ENCODE measurements at places on chromosomes 5 and 9.

- H3K27me3 ChIP-seq: peaks cover 6% of the 10 kb centered on the region
- H3K36me3 ChIP-seq: peaks cover 3% of the 10 kb centered on the region
- peak; percentile 19 for DNase-seq
- peaks cover 27% of the 10 kb centered on the region for H3K4me1 ChIP-seq
- no peak overlapping the region for H3K27ac ChIP-seq
Measured at GRCh38 chr5:10489810-10490426, 48.2 kb downstream of the ROPN1L start.

GRCh38 chr5:98657559-98657958 lies 115.9 kb upstream of the RGMB start:
- H3K36me3 ChIP-seq: no peaks in the 10 kb centered on the region
- H3K27me3 ChIP-seq: no peaks in the 10 kb centered on the region
- no peak overlapping the region for H3K4me3 ChIP-seq

DNA sequence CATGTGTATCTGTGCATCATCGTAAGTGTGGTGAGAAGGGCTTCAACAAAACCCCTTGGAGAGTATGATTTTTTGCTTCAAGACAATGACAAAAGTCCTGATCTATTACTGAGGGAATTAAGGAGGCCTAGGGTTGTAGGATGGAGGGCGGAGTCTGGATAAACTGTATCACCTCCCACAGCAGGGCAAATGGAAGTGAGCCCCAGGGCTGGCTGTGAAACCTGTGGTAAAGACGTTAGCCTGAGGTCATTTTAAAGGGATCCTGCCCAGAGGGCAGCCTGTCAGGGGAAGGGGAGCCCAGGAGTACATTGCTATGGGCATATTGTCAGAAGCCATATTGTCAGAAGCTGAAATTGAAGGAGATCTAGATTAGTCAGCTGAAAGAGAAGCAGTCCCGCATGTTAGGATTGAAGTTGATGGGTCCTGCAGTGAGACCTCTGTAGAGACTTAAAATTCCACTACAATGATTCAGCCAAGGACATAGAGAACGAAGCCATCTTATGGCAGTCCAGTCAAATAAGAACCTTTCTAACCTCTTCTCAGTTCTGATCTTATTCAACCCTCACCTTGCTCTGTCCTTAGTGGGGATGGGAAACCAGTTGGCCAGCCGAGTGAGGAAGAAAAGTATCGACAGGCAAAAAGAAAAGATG lies 26.9 kb downstream of the ADGRV1 start:
- no peaks in the 10 kb centered on the region for H3K4me1 ChIP-seq
- H3K36me3 ChIP-seq: no peaks in the 10 kb centered on the region
- no peak for DNase-seq
- H3K27me3 ChIP-seq: peaks cover 32% of the 10 kb centered on the region
- H3K27ac ChIP-seq: no peak overlapping the region

DNA sequence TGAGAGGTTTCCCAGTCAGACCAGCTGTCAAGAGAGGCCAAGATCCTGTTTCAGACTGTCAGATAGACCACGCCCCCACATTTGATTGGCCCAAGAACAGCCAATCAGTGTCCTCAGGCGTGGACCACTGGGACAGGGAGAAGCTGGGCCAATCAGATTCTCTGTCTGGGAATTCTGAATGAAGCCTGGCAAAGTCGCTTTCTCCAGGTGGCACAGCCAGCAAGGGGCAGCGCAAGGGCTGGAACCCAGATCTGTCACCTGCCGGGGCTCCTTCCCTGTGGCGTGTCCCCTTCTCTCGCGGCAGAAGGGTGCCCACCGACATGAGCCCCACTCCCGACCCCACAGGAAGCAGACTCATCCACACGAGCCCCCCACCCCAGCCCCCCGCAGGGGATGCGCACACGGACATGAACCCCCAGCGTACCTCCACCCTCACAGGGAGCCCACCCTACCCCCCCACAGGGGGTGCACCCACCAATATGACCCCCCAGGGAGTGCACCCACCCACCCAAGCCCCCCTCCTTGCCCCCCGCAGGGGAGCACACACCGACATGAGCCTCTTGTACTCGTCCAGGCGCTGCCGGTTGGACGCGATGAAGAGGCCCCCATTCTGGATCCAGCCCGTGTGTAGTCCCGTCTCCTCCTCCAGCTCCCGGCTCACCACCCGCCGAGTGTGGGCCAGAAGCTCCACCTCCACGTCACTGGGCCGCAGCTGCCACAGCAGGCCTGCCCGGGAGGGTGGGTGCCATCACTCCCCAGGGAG lies 6.1 kb downstream of the SARDH start:
- H3K36me3 ChIP-seq: no peaks in the 10 kb centered on the region
- H3K27me3 ChIP-seq: peaks cover 5% of the 10 kb centered on the region
- no peak overlapping the region for H3K27ac ChIP-seq
- no peak overlapping the region for H3K4me3 ChIP-seq
- peaks cover 3% of the 10 kb centered on the region for H3K4me1 ChIP-seq
- no peak for DNase-seq

- H3K27me3 ChIP-seq: no peaks in the 10 kb centered on the region
- no peak for DNase-seq
- H3K4me3 ChIP-seq: no peak overlapping the region
- H3K36me3 ChIP-seq: no peaks in the 10 kb centered on the region
- H3K4me1 ChIP-seq: peaks cover 49% of the 10 kb centered on the region
Measured at GRCh38 chr9:70470050-70471015, 55.9 kb upstream of the KLF9 start.
